ENCODE measurements at places on chromosomes 12 and 14.

DNA sequence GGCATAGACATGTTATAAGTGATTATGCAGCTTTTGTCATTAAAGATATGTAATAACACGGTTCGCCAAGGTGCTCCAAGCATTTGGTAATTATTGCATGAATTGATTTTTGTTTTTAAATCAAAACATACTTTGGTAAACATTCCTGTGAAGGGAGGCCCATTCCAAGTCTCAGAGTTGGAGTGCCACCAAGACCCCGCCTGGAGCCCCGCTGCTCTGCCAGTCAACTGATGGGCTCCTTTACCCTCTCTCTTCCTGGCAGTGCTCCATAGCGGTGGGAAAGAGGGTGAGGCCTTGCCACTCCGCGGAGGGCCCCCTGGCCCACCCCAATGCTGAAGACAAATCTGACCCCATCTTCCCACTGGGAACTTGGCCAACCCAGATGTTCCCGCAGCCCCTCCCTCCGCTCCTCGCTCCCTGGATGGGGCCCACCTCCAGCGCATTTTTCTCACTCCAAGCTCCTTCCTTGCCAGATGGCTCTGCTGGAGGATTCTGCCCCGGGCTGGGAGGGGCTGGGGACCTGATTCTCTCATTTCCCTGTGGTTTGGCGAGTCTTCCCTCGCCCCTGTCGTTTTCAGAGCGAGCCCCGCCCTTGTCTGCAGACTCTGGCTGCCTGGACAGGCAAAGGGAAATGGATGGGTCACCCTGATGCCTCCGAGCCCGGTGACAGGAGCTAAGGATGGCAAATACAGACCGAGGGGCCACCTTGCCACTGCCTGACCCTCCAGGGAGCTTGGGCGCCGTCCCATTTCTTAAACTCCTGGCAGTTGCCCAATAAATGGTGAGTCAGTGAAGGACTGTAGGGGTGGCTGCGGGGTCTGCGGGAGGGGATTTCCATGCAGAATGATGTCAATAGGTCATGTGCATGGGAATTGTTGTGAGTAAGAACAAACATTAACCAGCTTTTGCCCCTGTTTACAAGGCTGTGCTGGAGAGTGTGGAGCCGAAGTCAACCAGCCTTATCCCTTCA is 9.2 kb upstream of the PAPLN start:
- no peak for DNase-seq

- no peak for DNase-seq
Measured at GRCh38 chr12:126487431-126487980, 1422.3 kb downstream of the AACS start.

DNA sequence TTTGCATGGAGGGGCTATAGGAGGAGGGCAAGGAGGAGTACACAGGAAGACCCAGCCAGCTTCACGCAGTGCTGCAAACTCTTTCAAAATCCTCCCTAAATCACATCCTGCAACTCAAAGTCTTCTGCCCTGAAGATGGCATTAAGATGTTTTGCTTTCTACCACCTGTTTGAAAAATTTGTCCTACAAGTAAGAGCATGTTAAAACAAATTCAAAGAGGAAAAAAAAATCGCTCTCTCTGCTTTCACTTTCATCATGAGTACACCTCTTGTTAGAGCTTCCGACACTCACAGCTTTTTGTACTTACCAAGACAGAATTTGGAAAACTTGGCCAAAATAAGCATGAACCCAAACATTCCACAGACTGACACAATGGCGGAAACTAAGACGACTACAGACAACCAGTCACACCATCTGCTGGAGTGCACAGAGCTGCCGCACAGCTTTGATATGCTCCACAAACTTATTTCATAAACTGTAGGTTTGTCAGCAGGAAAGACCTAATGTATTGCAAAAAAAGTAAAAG is 21.3 kb downstream of the GCH1 start:
- no peak for DNase-seq

- DNase-seq = no peak
Measured at GRCh38 chr14:70707138-70708038, 65.7 kb downstream of the TTC9 start.
